ENCODE measurements at places on chromosomes 1 and 21.

- DNase-seq = no peak
Measured at GRCh38 chr1:201828217-201828819, 639 bp upstream of the IPO9 start.

DNA sequence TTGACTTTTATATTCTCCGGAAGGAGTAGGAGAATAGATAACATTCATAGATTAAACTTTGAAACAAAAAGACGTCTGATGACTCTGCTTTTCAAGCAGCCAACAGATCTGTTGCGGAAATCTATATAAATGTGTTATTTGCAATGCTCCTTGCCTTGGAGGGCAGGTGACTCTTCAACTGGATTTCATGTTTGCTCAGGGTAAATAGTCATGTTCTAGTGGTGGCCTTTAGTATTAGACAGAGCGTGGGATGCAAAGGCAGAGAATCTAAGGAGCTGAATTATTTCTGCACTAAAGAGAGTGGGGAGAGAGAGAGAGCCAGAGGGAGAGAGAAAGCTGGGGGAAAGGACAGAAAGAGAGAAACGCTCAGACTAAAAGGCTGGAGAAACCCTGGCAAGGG is 454.3 kb downstream of the AJAP1 start:
- DNase-seq = no peak

- no peak for DNase-seq
Measured at GRCh38 chr21:30200000-30200399, 15.9 kb downstream of the CLDN8 start.

GRCh38 chr21:20261364-20261763 is 736.8 kb upstream of the NCAM2 start:
- DNase-seq = no peak

DNA sequence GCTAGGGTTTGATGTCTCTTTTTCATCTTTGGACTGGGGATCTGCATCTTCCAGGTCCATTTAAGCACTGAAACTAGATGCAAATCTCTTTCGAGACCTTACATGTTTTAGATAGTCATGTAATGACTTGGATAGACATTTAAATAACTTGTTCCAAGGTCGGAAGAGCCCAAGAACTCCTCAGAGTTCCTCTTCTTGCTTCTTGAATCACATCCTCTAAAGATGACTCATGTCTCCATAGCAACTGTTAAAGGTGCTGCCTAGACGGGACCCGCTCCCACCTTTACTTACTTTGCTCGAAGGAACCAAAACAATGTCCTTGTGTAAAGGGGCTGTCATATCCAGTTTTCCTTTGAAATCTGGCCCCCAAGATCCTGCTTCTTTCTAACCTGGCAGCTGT is 130.0 kb downstream of the EDEM3 start:
- peak; percentile 27 for DNase-seq

- no peak for DNase-seq
Measured at GRCh38 chr1:193237381-193237978, 51.1 kb upstream of the B3GALT2 start.

GRCh38 chr1:156233426-156234127 is 8.4 kb upstream of the BGLAP start:
- DNase-seq = peak; percentile 84

DNA sequence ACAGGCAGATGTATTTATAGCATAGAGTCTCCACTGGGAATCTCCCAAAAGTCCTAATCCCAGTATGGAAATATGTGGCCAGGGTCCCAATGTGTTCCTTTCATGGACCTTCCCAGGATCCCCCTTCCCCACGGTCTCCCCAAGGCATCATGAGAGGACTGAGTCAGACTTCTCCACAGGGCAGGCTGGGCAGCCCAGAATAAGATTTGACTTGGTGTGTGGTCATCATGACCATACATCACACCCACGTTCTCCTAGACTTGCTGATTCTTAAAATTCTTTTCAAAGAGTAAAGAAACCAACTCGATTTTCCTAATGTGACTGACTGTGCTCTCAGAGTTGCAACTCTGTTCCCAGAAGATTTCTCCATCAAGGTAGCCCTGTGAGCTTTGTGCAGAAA is 93.9 kb upstream of the CD34 start:
- DNase-seq = peak; percentile 66

- no peak for DNase-seq
Measured at GRCh38 chr1:183588827-183589226, 1.4 kb downstream of the NCF2 start.

DNA sequence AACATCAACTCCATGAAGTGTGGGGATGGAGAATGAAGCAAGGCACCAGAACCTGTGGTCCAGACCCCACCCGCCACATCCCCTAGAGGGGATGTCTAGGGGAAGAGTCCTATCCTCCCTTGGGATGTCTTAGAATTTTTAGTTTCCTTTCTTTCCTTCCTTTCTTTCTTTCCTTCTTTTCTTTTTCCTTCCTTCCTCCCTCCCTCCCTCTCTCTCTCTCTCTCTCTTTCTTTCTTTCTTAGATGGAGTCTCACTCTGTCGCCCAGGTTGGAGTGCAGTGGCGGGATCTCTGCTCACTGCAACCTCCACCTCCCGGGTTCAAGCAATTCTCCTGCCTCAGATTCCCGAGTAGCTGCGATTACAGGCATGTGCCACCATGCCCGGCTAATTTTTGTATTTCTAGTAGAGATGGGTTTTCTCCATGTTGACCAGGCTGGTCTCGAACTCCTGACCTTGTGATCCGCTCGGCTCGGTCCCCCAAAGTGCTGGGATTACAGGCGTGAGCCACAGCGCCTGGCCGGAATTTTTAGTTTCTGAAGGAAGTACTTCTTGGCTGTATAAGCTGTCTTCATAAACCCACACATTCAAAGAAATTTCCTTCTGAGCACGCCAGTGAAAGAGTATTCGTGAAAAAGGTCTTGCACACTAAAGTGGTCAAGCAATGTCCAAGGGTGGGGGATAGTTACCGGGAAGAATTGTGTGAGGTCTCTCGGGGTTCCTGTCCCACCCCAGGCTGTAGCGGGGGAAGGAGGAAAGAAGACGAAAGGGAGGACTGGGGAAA is 20.8 kb upstream of the LEFTY2 start:
- DNase-seq = no peak

- no peak for DNase-seq
Measured at GRCh38 chr1:211908453-211908852, 77.9 kb upstream of the LPGAT1 start.

DNA sequence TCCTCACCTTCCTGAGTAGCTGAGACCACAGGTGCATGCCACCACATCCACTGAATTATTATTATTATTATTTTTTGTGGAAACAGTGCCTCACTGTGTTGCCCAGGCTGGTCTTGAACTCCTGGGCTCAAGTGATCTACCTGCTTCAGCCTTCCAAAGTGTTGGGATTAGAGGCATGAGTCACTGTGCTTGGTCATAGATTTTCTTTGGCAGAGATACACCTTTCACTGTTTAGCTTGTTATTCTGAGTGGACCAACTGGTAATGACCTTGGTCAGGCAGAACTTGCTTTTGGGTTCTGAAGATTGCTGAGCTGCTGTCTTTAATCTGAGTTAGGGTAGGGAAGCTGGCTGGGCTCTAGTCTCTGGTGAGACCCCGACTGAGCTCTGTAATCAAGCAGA is 66.8 kb downstream of the DNAH14 start:
- no peak for DNase-seq

GRCh38 chr1:246678816-246679793 is 45.1 kb upstream of the SCCPDH start:
- DNase-seq = no peak

DNA sequence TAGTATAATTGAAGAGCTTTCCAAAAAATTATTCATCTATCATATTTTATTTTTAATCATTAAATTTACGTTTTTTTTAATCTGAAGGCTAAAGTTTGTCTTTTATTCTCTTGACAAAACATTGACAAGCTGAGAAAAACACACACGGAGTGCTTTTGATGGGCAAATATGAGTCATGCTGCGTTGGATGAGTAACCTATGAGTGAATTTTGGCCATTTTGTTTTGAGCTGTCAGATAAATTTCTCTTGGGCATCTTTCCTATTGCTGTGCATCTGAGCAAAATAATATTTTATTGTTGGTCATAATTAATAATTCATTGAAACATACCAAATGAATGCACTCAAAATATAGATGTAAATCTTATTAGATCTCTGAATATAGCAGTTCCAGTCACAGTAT is 1144.1 kb upstream of the ADGRL2 start:
- peak; percentile 14 for DNase-seq

DNA sequence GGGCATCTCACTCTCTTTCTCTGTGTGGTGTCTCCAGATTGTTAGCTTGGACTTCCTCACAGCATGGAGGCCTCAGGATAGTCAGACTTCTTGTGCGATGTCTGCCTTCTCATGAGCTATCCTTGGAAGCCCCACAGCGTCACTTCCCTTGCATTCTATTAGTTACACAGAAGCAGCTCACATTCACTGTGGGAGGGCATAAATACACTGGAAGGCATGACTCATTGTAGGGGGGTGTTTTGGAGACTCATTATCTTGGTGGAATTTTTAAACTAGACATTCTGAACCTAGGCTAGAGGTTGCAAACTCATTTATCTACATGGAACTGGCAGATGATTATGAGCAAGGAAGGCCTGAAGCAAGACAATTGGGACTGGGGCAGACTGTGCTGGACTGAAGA is 21.4 kb upstream of the FASLG start:
- DNase-seq = peak; percentile 19

DNA sequence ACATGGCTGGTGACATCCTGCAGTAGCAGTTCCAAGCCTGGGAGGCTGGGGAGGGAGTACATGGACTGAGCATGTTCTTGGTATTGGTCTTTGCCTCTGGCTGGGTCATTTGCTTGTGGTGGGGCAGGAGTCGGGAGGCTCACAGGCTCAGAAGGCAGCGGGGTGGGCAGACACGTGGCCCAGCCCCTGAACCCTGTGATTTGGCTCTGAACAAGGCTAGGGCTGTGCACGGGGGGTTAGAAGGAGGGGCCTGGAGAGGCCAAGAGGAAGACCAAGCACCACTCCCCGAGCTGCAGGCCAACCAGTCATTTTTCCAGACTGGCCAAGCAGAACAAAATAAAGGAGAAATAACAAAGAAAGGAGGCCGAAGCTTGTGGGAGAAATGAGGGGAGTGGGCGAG is 9.7 kb upstream of the PRELP start:
- DNase-seq = no peak
